ENCODE measurements at places on chromosomes 7 and 10. TPM values are rescaled to one million over a fixed set of nuclear protein-coding genes. Genes with fewer than 3 reads are reported as not detected.

Gene CPXM2
- 0.48 TPM for total RNA-seq

Gene NRCAM
- 0.64 TPM for total RNA-seq

Gene ANKRD22
- total RNA-seq = 9.2 TPM

Gene IL6
- total RNA-seq = 23.1 TPM

Gene MLXIPL
- total RNA-seq = not detected

Gene OGA
- total RNA-seq = 94.9 TPM

Gene GPR158
- total RNA-seq = under 0.01 TPM

Gene AS3MT
- total RNA-seq = 4.9 TPM

Gene HOXA5
- total RNA-seq = 0.43 TPM

Gene ITIH5
- total RNA-seq = 0.21 TPM

Gene TRIM50
- total RNA-seq = not detected

Gene UNCX
- total RNA-seq = not detected

Gene MAPK8
- total RNA-seq = 50.8 TPM

Gene CPED1
- total RNA-seq = 0.96 TPM

Gene GET4
- 29.6 TPM for total RNA-seq

Gene GRM8
- total RNA-seq = not detected

Gene IFIT3
- 0.64 TPM for total RNA-seq

Gene FXYD4
- not detected for total RNA-seq

Gene SPDYE18
- not detected for total RNA-seq

Gene CYP3A4
- under 0.01 TPM for total RNA-seq

Gene CBLL1
- total RNA-seq = 10.4 TPM

Gene CYP3A7
- total RNA-seq = not detected

Gene CPA2
- total RNA-seq = not detected

Gene VGF
- 0.24 TPM for total RNA-seq

Data from tracheal epithelial cell (primary cell).